ENCODE measurements at places on chromosomes 3 and 15. TPM values are rescaled to one million over a fixed set of nuclear protein-coding genes. Genes with fewer than 3 reads are reported as not detected.

GRCh38 chr15:69755551-69756310, 303.1 kb downstream of the RPLP1 start:
- no peak for DNase-seq

- DNase-seq: no peak
These were observed 241.8 kb downstream of the TBC1D5 start for GRCh38 chr3:17500618-17501017.

DNA sequence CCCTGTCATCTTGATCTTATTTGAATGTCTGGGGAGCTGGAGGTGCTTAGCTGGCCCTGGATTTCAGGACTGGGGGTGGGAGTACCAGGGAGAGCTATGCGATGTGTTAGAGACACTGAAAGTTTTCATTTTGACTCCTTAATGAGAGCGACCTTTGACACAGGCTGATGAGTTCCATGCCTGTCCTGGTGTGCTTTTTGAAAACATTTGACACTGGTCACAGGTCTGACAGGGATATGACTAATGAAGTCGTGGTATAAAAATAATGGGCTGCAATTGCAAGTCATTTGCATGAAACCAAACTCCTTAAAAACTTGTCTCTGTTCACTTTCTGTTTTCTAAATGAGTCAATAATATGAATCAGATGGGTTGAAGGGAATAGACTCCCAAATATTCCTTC, 81.9 kb downstream of the MECOM start:
- no peak for DNase-seq

GRCh38 chr3:66039590-66039887, 821 bp upstream of the MAGI1 start:
- DNase-seq: peak; percentile 60

Gene SYNM
- polyA plus RNA-seq: 4.3 TPM

Measured in SK-N-SH (cell line).